Stimulated activated naive CD8-positive, alpha-beta T cell treated with anti-CD3 and anti-CD28 coated beads, Interleukin-15, Interleukin-2, amounts not matched to agents 100 U/mL and 50 U/mL, for 24 hours (primary cell): ENCODE measurements at places on chromosomes 4 and X.

DNA sequence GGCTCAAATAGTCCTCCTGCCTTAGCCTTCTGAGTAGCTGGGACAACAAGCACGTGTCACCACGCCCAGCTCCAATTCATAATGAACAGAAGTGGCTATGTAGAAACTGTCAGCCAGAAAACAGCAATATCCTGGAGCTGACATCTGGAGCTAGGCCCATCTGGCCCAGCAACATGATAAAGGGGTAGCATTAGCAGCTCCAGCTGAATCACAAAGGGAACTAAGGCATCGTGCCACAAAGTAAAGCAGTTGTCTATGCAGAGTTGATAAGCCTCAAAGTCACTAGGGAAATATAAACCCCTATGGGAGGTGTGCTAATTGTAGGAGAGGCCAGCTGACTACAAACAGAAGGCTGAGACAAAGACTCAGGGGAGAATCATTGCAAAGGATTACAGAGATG lies 270.5 kb upstream of the GPC4 start:
- DNase-seq = no peak

DNA sequence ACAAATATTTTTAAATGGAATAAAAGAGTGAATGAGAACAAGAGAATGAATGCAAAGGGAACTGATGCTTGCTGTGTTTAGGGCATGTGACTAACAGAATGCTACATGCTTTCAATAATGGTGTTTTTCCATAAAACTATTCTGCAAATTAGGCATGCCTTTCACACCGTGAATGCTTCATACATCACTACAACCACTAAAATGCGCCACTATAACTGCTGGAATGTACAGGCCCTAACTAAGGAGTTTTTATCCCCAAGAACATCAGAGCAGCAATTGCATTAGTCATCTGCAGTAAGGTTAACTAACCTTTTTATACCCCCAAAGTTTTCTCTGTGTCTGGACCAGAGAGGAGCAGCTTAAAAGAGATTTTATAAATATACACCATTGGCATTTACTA lies 190.4 kb downstream of the ARAP2 start:
- DNase-seq = no peak

DNA sequence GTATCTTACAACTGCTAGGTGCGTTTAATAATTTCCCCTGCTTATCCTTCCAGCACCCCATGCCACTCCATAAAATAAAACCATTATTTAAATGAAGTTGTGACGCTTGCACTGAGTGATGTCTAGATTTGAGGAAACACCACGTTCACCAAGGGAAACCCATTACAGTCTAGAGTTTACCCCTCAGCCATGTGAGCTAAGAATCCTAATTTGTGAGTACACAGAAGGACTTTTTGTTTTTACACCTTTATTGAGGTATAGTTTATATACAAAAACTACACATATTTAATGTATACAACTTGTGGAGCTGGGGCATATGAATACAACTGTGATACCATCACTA lies 326.8 kb downstream of the RAPGEF2 start:
- no peak for DNase-seq

DNA sequence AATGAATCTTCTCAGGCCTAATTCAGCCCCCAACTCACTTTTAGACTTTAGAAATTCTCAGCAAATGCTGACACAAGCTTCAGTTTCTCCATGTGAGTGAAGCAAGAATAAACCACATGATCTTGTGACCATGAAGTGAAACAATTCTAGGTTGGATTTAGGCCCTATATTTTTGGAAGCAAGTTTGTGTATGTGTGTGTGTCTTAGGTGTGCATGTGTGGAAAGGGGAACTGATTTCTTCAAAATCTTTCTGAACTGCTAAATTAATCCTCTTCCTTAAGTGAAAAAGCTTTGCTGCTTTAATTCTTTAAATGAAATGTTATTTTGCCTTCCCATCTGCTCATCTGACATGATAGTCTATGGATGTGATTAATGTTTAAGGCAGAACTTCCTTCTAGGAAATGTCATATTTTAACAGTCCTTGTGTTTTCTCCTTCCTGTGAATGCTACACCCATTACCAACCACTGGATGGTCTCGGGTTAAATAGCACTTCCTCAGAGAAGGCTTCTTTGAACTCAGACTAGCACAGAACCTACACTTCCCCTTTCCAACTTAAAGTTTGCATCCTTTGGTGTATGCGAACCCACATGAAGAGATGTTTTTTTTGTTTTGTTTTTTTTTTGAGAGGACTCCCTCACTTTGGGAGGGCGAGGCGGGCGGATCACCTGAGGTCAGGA lies 1.2 kb upstream of the TMEM144 start:
- no peak for DNase-seq

DNA sequence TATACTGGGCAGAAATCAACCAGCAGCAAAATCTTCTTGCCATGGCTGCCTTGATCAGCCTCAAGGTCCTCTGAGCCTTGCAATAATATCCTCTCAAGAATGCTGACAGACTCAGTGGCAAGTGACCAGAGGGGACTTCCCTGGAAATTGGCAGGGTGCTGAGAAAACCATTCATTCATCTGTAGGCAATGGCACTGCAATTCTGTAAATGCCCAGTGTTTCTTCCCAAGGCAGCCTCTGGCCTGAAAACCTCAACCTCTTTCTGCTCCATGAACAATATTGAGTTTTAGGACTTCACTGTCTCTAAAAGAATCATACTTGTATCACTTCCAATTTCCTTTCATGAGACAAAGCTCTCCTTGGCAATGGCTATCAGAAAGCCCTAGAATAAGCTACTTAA lies 754.3 kb upstream of the TENM3 start:
- no peak for DNase-seq

DNA sequence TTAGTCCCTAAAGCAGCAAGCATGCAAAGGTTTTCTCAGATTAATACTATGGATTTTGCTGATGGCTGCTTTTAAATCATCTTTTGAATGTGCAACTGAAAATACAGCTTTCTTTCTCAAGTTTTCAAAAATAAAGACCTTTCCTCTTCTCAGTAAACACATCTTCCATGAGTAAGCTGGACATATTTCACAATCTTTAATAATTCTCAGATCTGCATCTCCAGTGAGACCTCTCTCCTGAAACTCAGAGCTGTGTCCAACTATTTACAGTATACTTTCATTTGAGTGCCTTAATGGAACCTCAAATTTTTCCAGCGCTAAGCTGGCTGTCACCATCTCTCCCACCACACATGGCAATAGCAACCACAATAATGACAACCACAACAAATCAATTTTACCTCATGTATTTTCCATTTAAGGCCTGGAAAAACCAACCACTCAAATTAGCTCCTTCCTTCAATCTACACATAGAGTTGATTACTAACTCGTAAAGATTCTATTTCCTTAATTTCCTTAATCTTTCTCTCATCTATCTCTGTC lies 192.4 kb upstream of the RPL34 start:
- DNase-seq = no peak

- no peak for DNase-seq
Observed at GRCh38 chr4:134708616-134709015, 507.0 kb upstream of the PABPC4L start.

DNA sequence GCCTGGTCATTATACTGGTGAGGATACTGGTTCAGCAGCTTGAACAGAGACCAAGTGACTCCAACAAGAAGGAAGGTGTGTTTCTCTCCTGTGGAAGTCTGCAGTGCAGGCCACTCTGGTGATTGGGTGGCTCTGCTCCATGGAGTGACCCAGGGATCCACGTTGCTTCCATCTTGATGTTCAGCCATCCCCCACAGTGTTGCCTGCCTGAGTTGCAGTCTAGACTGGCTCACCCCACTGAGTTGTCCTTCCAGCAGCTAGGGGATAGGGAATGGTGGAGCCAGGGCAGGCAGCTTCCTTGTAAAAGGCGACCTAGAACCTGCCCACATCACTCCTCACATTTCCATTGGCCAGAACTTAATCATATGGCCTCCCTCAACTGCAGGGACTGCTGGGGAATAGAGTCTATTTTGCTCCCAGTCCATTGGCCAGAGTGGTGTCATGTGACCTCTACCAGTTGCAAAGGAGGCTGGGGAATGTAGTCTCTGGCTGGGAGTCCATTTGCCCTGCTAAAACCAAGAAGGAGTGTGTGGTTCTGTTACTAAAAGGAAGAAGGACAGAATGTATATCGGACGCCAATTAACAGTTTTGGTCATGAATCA lies 8.0 kb downstream of the MAN2B2 start:
- no peak for DNase-seq

- DNase-seq = peak; percentile 49
Observed at GRCh38 chr4:108166038-108166437, 2.7 kb downstream of the LEF1 start.

GRCh38 chr4:168118116-168118655 lies 25.8 kb downstream of the ANXA10 start:
- no peak for DNase-seq

DNA sequence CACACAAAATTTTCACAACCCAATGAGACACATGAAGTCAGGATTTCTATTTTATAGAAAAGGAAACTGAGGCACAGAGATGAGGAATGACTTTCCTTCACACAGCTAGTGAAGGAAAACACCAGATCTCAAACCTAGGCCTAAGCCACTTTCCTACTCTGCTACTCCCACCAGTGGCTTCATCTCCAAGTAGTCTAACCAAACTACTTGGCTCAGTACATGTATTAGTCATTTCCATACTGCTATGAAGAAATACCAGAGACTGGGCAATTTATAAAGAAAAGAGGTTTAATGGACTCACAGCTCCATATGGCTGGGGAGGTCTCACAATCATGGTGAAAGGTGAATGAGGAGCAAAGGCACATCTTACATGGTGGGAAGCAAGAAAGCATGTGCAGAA lies 196.6 kb downstream of the EVC2 start:
- DNase-seq = no peak

GRCh38 chrX:477441-478012 lies 90.8 kb upstream of the PPP2R3B start:
- no peak for DNase-seq
